Activated CD4-positive, alpha-beta T cell treated with anti-CD3 and anti-CD28 coated beads, Interleukin-2, amount 50 U/mL, for 24 hours (primary cell): ENCODE measurements at places on chromosomes 12 and 14.

- DNase-seq: no peak
These were observed 57.6 kb downstream of the ACADS start for GRCh38 chr12:120783197-120783596.

GRCh38 chr14:66306101-66306500 is 180.1 kb upstream of the CCDC196 start:
- DNase-seq: no peak

DNA sequence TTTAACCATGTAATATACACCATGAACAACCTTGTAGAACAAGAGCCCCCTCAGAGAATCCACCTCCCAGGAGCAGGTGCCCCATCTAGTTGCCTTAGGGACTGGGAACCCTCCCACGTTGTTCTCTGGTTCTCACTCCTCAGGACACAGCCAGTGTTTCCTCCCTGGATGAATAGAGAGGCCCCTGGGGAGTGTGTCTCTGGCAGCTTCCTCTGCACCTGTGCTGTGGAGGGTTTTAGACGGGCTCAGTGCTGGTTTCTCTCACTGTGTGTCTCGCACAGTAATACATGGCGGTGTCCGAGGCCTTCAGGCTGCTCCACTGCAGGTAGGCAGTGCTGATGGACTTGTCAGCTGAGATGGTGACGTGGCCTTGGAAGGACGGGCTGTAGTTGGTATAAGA is 581.3 kb downstream of the TMEM121 start:
- DNase-seq: no peak

GRCh38 chr14:88599761-88600439 is 37.1 kb downstream of the ZC3H14 start:
- peak; percentile 16 for DNase-seq

GRCh38 chr12:124233846-124234640 is 60.9 kb upstream of the RFLNA start:
- no peak for DNase-seq

- DNase-seq: no peak
These were observed 21.3 kb downstream of the MYBPC1 start for GRCh38 chr12:101616027-101616494.

GRCh38 chr14:56676042-56676441 is 96.4 kb downstream of the TMEM260 start:
- DNase-seq: no peak
